Karpas-422 (cell line): ENCODE measurements at places on chromosomes 4 and X.

DNA sequence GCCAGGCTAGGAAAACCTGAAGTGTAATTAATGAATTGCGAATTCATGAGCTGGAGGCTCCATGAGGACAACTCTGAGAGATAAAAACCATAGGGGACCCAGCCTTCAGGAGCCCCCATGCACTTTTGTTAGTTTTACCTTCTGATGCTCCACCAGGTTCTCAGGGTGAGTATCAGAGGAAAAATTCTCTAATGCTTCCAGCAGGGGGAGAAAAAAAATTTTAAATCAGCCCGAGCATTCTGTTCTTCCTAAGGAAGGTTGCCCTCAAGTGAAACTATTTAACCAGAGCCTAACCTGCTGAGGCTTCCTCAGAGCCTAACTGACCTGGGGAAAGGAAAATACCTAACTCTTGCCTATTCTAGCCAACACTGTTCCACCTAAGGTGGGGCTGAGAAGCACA is 552.6 kb downstream of the PPARGC1A start:
- peak; percentile 70 for DNase-seq
- H3K27ac ChIP-seq: no peak overlapping the region
- H3K27me3 ChIP-seq: no peaks in the 10 kb centered on the region
- peaks cover 49% of the 10 kb centered on the region for H3K4me1 ChIP-seq
- no peak overlapping the region for H3K4me3 ChIP-seq

- H3K4me3 ChIP-seq: no peak overlapping the region
- no peak overlapping the region for H3K27ac ChIP-seq
- H3K27me3 ChIP-seq: no peaks in the 10 kb centered on the region
- no peaks in the 10 kb centered on the region for H3K36me3 ChIP-seq
Observed at GRCh38 chr4:1447676-1448588, 41.7 kb upstream of the NKX1-1 start.

DNA sequence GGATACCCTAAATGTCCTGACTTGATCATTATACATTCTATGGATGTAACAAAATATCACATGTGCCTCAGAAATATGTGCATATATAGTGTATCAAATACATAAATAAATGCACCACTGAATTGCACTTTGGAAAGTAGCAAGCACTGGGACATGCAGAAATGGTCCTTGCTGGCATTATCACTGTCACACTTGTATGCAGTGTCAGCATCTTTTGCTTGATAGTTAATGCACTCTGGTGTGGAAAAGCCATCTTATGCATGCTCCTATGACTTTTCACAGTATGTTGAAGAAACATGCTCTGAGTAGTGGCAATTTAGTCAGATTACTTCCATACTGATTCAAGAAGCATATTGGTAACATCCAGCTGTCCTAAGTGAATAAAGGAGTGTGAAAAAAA is 27.5 kb upstream of the REPS2 start:
- H3K4me1 ChIP-seq: no peaks in the 10 kb centered on the region
- no peak overlapping the region for H3K4me3 ChIP-seq
- no peaks in the 10 kb centered on the region for H3K27me3 ChIP-seq
- H3K36me3 ChIP-seq: no peaks in the 10 kb centered on the region
- H3K27ac ChIP-seq: no peak overlapping the region

DNA sequence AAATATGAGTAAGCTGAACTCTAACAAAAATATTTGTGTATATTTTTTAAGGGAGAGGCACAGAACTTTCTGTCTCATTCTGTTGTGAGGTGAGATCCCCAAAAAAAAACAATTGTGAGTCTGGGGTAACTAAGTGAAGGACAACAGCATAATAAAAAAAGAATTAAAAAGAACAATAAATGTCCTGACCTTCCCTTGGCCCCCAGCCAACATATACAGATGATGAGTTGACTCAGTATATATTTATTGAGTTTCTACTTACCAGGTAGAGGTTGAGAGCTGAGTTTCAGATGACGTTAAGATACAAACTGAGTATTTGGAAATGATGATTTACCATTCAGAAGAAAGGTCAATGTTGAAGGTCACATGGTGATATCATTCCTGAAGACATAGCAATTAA is 239.5 kb downstream of the KCNIP4 start:
- no peaks in the 10 kb centered on the region for H3K27me3 ChIP-seq
- H3K4me1 ChIP-seq: no peaks in the 10 kb centered on the region
- H3K4me3 ChIP-seq: no peak overlapping the region
- no peak for DNase-seq
- H3K27ac ChIP-seq: no peak overlapping the region

GRCh38 chrX:148613636-148614035 is 113.2 kb downstream of the AFF2 start:
- H3K4me1 ChIP-seq: peaks cover 52% of the 10 kb centered on the region
- H3K27me3 ChIP-seq: no peaks in the 10 kb centered on the region
- H3K4me3 ChIP-seq: no peak overlapping the region
- no peak overlapping the region; the same call in 1 of the 2 replicates for H3K27ac ChIP-seq
- peaks cover 11% of the 10 kb centered on the region for H3K36me3 ChIP-seq

- no peaks in the 10 kb centered on the region for H3K36me3 ChIP-seq
- no peaks in the 10 kb centered on the region for H3K27me3 ChIP-seq
- no peak overlapping the region for H3K27ac ChIP-seq
- no peak for DNase-seq
- H3K4me1 ChIP-seq: peaks cover 15% of the 10 kb centered on the region
- peak overlapping the region; percentile 67 for H3K4me3 ChIP-seq
Observed at GRCh38 chr4:184826691-184827270, 1.0 kb upstream of the ACSL1 start.
